ENCODE measurements at places on chromosomes 3 and 15. TPM values are rescaled to one million over a fixed set of nuclear protein-coding genes. Genes with fewer than 3 reads are reported as not detected.

- no peaks in the 10 kb centered on the region for H3K36me3 ChIP-seq
- H3K4me3 ChIP-seq, result peak overlapping the region; percentile 89
- peaks cover 13% of the 10 kb centered on the region for H3K4me1 ChIP-seq
- no peaks in the 10 kb centered on the region for H3K27me3 ChIP-seq
Observed at GRCh38 chr15:37095770-37096557, 4.4 kb downstream of the MEIS2 start.

DNA sequence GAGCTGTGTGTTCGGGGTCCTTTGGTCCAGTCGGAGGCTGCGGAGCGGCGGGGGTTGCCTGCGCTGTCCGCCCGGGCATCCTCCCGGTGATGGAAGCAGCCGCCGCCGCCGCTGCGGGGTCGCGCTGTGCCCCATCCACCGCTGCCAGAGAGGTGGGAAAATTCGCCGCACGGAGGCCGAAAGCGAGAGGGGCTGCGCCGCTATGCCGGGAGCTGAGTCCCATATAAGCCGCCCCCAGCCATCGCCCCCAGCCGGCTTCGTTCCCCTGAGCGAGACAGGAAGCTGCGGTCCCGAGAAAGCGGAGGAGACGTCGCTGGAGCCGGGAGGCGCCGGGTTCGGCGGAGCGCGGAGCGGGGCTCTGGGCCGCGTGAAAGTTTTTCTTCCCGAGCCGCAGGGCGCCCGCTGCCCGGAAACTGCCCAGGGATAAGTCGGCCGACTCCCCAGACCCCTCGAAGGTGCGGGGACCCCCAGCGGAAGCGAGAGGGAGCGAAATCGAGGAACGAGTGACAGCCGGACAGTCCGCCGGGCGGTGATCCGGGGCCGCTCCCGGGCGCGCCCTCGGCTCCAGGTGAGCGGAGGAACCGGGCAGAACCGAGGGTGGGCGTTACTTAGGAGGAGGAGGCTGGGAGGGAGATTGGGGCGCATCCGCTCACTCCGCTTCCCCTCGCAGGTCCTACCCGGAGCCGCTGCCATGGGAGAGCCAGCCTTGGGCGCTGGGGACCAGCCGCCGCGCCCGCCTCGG is 574 bp downstream of the CHST2 start:
- H3K4me3 ChIP-seq, result peak overlapping the region; percentile 87
- no peak for DNase-seq
- H3K27me3 ChIP-seq, result no peaks in the 10 kb centered on the region
- H3K36me3 ChIP-seq, result no peaks in the 10 kb centered on the region
- no peak overlapping the region for H3K27ac ChIP-seq

DNA sequence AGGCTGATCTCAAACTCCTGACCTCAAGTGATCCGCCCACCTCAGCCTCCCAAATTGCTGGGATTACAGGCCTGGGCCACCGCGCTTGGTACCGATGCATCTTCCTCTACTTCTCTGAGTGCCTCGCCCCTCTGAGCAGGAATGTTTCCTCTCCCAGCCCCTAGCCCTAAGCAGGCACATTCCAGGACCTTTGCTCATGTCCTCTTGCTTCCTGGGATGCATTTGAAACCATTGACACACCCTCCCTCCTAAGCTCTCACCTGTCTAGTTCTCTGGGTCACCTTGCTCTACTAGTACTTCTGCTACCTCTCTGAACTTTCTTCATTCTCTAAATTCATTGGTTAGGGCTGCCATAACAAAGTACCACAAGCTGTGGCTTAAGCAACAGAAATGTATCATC is 17.9 kb upstream of the UACA start:
- DNase-seq, result no peak
- no peak overlapping the region for H3K27ac ChIP-seq
- no peak overlapping the region for H3K4me3 ChIP-seq
- no peaks in the 10 kb centered on the region for H3K27me3 ChIP-seq
- peaks cover 8% of the 10 kb centered on the region for H3K4me1 ChIP-seq

DNA sequence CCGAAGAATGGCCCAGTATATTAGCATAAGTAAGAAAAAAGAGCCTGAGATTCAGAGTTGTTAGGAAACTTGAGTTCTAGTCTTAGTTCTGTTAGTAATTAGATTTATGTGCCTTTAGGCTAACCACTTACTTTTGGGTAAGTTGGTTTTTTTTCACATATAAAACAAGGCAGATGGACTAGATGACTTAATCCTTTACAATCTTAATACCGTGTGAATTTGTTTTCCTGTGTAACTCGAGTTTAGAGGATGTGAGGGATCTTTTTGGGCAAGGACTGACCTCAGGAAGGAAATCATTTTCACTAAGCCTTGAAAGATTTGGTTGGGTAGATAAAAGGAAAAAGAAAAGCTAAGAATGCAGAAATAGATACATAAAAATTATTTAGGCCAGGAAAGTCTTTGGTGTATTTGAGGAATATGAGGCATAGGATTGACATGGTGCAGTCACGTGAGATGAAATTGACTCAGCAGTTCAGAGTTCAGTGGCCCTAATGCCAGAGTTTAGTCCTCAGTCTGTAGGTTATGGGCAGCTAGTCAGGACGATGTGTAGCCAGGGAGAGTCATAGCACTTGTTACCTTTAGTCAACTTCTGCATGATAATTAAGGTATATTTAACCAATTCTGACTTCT is 34.6 kb downstream of the PAK2 start:
- no peaks in the 10 kb centered on the region for H3K27me3 ChIP-seq
- H3K36me3 ChIP-seq, result no peaks in the 10 kb centered on the region
- no peak overlapping the region for H3K4me3 ChIP-seq
- DNase-seq, result no peak

Gene CLSTN2
- 15.7 TPM for total RNA-seq

DNA sequence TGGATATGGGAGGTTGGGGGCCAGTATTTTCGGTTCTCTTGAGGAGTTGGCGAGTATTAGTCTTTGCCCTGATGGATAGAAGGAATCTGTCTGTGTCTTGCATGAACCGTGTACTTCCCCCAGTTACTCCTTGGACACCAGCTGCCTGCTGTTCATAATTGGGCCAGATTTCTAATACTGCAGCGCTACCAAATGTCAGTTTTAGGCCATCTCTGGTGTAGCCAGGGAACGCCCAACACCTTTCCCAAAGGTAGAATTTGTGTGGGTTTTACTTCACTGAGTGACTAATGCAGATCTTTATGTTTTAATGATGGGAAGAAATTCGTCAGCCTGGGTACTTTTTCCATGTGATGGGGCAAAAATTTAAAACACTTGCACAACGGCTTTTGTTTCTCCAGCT is 18.4 kb downstream of the FLNB start:
- H3K4me1 ChIP-seq, result peaks cover 71% of the 10 kb centered on the region
- H3K27me3 ChIP-seq, result no peaks in the 10 kb centered on the region
- H3K4me3 ChIP-seq, result no peak overlapping the region
- peak overlapping the region; percentile 64 for H3K27ac ChIP-seq
- no peaks in the 10 kb centered on the region for H3K36me3 ChIP-seq

DNA sequence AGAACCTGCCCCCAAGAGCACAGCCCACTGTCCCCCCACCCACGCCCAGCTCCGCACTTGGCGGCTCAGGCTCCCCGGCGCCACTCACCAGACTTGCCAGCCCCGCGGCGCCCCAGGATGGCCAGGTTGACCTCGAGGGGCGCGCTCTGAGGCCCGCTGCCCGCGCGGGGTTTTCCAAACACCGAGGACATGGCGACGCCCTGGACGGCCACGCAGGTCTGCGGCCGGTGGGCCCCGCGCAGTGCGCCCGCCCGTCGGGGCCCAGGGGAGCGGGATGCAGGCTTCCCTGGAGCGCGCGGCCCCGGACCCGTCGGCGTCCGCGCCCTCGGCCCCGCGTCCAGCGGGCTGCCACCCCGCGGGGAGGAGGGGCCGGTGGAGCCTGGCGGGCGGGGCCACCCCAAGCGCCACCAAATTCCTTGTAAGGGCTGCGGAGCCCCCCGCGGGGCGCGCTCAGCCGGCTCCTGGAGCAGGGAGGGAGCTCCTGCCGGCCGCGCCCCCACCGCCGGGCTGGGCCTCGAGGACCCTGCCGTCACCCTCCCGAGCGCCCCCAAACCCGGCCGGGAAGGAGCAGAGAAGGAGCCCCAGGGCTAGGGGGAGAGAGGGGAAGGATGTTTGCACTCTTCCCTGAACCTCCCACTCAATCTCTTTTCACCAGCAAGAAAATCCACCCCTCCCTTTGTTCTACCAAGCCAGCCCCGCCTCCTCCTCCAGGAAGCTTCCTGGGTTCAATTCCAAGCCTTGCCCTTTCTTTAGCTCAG is at the start of gene RASL12:
Gene RASL12 (minus strand): TSS at position 347 of the 758 bp plus-strand sequence. CDS start 156 bp downstream, at position 191.
- H3K27me3 ChIP-seq, result no peaks in the 10 kb centered on the region
- peaks cover 5% of the 10 kb centered on the region for H3K36me3 ChIP-seq
- peak within 1 kb of the TSS; percentile 89 for H3K4me3 ChIP-seq

DNA sequence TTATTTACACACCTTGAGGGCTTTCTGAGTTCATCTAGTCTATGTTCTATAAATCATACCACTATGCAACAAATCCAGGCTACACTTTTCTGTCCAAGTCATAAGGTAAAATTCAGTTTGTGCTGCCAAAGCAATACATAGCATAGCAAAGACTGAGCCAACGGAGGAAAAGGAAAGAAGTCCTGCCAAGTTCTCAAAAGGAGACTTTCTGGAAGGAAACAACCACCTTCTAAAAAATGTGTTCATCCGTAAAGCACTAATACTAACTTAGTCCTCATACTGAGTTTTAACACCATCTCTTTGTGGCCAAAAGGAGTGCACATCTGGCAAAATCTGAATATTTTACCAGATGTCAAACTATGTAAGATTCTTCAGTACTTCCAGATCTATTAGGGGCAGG is 620.2 kb downstream of the RBMS3 start:
- H3K4me3 ChIP-seq, result no peak overlapping the region
- H3K27ac ChIP-seq, result peak overlapping the region; percentile 1
- DNase-seq, result no peak
- no peaks in the 10 kb centered on the region for H3K36me3 ChIP-seq

Gene GOLGA8O
- 2.4 TPM for total RNA-seq

Gene TRANK1
- 21.3 TPM for total RNA-seq

Gene CHRNB4
- not detected for total RNA-seq

DNA sequence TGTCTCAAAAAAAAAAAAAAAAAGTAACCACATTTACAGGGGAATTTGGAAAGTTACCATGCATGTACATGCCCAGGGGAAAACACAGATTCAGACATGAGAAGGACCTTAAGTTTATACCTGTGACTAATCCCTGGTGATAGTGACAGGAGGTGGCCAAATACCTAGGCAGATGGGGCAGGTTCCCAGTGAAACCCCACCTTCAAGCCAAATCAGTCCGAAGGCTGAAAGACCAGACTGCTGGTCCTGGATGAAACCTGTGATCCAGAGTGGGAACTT is 15.8 kb downstream of the SPCS1 start:
- no peaks in the 10 kb centered on the region for H3K27me3 ChIP-seq
- no peak for DNase-seq
- peaks cover 4% of the 10 kb centered on the region for H3K36me3 ChIP-seq

GRCh38 chr3:177089901-177090300 is 107.4 kb downstream of the TBL1XR1 start:
- no peak for DNase-seq
- H3K36me3 ChIP-seq, result no peaks in the 10 kb centered on the region
- no peaks in the 10 kb centered on the region for H3K27me3 ChIP-seq
- no peak overlapping the region for H3K27ac ChIP-seq
- no peak overlapping the region for H3K4me3 ChIP-seq
- peaks cover 43% of the 10 kb centered on the region for H3K4me1 ChIP-seq

DNA sequence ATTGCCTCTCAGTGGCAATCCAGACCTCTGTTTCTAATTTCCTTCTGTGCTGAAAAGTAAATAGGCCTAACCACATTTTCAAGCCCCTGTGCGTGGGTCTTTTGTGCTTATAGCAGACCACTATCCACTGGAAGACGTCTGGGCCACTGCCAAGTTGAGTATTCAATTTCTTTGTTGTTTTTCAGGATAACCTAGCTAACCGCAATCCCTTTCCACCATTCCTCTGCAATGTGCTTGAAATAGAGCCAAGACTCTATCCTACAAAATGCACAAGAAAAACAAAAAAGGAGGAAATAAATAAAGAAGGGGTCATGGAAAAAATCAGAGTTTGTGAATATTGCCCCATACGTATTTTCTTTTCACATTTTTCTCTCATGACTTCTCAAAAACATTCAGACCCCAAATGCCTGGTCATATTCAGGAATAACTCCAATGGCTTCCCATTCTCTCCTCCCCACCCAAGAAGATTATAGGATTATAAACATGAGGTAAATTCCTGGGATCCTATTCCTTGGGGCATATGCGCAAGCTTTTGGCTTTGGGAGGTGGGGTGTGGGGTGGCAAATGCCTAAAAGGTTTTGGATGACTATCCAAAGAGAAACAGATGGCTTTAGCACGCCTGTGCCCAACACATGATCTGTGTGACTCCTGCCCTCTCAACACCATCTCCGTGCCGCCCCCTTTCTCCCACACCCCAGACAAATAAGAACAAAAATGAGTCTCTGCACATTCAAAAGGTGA is 217.9 kb upstream of the THBS1 start:
- H3K36me3 ChIP-seq, result no peaks in the 10 kb centered on the region
- H3K4me1 ChIP-seq, result peaks cover 8% of the 10 kb centered on the region
- H3K27me3 ChIP-seq, result no peaks in the 10 kb centered on the region
- H3K4me3 ChIP-seq, result no peak overlapping the region

- no peaks in the 10 kb centered on the region for H3K27me3 ChIP-seq
- no peaks in the 10 kb centered on the region for H3K4me1 ChIP-seq
- H3K4me3 ChIP-seq, result no peak overlapping the region
- DNase-seq, result no peak
- no peak overlapping the region for H3K27ac ChIP-seq
- H3K36me3 ChIP-seq, result peaks cover 18% of the 10 kb centered on the region
Observed at GRCh38 chr3:136334209-136334608, 84.1 kb downstream of the PCCB start.

DNA sequence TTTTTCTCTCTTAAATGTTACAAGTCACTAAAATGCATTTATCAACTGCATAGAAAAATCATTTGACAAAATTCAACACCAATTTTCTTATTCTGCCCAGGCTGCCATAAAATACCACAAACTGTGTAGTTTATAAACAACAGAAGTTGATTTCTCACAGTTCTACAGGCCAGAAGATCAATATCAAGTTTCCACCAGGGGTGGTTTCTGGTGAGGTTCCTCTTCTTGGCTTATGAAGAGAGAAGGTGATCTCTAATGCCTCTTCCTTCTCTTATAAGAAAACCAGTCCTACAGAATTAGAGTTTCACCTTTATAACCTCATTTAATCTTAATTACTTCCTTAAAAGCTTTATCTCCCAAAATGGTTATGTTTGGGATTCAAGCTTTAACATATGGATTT is 10.9 kb upstream of the CD200R1L start:
- H3K27ac ChIP-seq, result no peak overlapping the region
- H3K4me3 ChIP-seq, result no peak overlapping the region
- H3K36me3 ChIP-seq, result no peaks in the 10 kb centered on the region
- no peaks in the 10 kb centered on the region for H3K4me1 ChIP-seq
- H3K27me3 ChIP-seq, result no peaks in the 10 kb centered on the region
- DNase-seq, result no peak
